Effector memory CD8-positive, alpha-beta T cell (primary cell): ENCODE measurements at places on chromosomes 13 and 19.

DNA sequence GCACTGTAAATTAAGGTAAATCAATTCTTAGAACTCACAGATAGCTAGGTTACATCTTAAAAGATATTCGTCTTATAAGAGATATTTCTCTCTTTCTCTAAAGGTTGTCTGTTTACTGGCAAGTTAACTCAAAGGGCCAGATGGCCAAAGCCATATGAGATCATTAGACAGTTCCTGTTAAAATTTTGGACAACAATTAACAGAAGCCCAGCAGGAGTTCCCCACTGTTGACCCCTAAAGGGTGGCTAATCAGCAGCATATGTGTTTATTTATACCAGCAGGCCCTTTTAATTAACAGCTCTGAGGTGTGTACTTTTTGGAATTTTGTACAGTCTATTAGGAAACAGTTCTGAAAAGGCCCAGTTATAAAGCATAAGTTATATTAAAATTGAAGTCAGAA, 245.8 kb downstream of the LIG4 start:
- no peak for DNase-seq

- DNase-seq: no peak
Observed at GRCh38 chr19:21197590-21198295, 55.9 kb downstream of the ZNF431 start.

- DNase-seq: no peak
Observed at GRCh38 chr19:42443944-42444398, 1.2 kb upstream of the CXCL17 start.

DNA sequence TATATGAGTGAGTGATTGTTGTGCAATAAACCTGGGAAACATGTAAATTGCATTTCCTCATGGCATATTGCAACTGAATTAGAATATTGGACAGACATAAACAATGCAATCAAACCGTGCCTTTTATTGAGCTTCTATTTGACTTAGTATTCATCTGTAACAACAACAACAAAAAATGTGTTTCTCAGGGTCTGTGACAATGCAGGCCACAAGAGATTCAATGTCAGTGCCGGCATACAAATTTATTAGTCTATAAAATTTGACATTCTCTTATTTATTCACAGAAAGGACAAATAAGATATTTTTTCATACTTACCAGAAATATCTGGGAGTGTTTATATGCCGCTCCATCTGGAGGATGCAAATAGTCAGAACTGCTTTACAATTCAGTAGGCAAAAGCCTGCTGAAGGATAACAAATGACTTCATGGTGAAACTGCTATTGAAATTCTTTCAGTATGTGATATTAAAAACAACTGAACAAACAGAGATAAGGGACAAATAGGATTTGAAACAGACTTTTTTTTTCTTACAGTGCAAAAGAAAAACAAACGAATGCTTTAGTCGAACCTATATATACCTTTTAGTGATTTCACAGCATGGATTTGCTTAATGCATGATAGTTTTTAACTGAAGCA, 77.2 kb downstream of the DACH1 start:
- DNase-seq: no peak
